ENCODE measurements at places on chromosomes 4 and X.

GRCh38 chr4:184475096-184475461 lies 729 bp upstream of the IRF2 start:
- peak; percentile 38 for DNase-seq

GRCh38 chrX:34656467-34656841 lies 631 bp downstream of the TMEM47 start:
- DNase-seq = no peak

DNA sequence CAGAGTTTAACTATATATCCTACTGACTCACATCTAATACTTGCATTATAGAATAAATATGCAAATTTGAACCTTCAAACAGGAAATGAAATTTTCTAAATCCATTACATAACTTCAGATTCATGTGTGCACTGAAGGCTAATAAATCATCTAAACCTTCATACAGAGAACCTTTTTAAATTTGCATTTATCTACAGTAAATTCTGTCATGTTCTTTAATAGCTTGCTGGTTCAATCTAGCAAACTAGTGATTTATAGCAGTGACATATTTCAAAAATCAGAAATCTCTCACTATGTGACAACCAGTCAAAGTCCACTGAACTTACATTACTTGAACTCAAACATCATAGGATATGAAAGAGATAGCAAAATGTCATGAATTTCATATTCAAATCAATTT lies 65.1 kb downstream of the LRBA start:
- no peak for DNase-seq

DNA sequence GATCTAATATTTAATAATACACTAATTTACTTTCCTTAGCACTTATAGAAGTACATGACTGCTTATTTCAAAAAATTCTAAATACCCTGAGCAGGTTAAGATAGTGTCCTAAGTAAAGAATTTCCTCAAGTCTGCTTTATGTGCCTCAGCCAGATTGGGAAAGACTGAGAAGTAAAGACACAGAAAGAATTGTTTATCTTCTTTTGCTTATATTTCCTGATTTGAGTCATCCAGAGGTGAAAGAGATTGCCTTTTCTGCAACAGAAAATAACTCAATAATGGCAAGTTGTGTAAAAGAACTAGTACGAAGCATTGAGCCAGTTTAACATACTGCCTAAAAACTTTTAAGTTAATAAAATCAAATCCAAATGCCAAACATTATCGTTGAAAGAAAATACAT lies 45.0 kb downstream of the NAF1 start:
- no peak for DNase-seq

- no peak for DNase-seq
Observed at GRCh38 chr4:7185487-7186030, 6.8 kb upstream of the SORCS2 start.

GRCh38 chr4:100340512-100341485 lies 150.5 kb upstream of the DDIT4L start:
- no peak for DNase-seq

DNA sequence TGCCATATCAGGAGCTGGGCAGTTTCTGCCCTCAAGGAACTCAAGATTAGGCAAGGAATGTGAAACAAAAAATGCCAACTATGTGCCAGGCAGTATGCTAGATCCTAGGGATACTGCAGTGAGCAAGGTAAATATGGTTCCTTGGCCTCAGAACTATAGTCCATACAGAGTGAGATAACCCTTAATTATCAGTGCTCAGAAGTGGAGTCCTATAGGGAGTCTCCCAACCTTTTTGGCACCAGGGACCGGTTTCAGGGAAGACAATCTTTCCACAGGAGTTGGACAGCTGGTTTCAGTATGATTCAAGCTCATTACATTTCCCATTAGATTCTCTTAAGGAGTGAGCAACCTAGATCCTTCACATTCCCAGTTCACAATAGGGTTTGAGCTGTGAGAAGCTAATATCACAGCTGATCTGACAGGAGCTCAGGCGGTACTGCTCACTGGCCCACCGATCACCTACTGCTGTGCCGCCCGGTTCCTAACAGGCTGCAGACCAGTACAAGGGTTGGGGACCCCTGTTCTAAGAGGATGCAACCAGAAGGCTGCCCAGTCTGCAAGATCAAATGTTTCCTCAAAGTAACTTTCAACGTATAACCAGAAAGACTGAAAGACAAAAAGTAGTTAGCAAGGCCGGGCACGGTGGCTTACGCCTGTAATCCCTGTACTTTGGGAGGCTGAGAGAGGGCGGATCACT lies 1.7 kb upstream of the SRP72 start:
- no peak for DNase-seq

DNA sequence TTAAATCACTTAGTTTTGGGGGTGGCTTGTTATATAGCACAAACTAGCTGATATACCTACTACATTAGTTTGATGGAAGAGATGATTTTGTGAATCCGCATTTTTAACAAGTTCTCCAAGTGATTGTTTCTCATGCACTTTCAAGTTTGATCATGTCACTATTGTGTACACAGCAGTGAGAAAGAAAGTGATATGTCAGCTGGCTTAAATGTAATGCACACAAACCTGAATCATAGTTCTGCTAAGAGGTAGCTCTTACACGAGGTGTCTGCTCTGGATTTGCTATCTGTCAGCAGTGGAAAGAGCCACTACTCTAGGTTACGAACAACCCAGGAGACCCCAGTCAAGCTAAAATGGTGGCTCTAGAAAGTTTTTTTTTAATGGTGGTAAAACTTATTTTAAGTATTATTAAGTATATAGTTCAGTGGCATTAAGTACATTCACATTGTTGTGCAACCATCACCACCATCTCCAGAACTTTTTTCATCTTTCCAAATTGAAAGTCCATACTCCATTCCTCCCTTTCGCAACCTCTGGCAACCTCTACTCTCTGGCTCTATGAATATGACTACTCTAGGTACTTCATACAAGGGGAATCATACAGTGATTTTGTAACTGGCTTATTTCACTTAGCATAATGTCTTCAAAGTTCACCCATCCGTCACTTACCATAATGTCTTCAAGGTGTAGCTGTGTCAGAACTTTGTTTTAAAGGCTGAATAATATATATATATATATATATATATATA lies 147.3 kb downstream of the HS6ST2 start:
- no peak for DNase-seq

- DNase-seq = no peak
Observed at GRCh38 chr4:112172180-112172579, 26.9 kb downstream of the FAM241A start.

DNA sequence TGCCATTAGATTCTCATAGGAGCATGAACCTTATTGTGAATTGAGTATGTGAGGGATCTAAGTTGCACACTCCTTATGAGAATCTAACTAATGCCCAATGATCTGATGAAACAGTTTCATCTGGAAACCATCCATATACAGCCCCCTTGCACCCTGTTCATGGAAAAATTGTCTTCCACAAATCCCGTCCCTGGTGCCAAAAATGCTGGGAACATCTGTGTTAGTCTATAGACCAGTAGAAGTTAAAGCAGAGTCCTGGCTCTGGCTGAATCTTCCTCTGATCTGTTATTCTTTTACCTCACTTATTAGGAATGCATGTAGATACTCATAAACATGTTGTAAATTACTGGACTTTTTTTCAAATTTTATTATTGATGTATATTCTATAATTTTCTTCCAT lies 29.2 kb downstream of the SULT1B1 start:
- DNase-seq = no peak

- no peak for DNase-seq
Observed at GRCh38 chrX:53817548-53817947, 131.0 kb upstream of the HUWE1 start.

GRCh38 chr4:95572304-95572991 lies 23.7 kb upstream of the UNC5C start:
- no peak for DNase-seq

DNA sequence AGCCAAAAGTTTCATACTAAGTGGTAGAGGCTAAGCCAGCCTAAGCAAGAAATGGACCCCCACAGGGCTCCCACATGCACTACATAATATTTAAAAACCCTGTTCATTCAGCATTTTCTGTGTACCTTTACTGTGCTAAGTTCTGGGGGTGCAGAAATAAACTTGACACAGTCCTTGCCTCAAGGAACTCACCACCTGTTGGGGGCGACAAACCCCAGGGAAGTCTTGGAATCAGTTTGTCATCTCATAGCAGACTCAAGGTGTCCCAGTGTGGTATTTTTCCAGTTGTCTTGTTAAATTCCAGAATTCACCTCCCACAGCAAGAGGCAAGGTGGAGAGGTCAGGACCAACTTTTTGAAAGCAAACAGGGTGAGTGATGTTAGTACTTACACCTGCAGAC lies 43.1 kb downstream of the ATG4A start:
- no peak for DNase-seq

DNA sequence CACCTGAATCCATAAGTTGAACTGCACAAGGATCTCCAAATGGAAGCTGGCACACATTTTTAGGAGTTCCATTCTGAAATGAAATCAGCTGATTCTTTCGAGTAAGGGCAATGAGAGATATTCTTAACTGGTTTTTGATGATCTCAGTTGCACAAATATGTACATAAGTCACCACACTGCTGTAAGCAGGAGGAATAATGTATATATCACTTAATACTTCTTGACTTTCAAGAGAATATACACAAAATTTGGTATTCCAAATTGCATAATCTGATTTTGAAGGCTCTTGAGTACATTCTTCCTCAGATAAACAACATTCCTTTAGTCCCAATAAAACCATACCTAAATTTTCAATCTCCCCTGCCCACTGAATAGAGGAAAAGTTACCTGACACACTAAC lies 8.2 kb downstream of the FANCB start:
- no peak for DNase-seq

GRCh38 chr4:121764702-121765367 lies at the start of gene SMIM43:
Gene SMIM43, minus strand, starts transcription at chr4:121765164. Its CDS starts 59 bp downstream, at chr4:121765105.
- no peak for DNase-seq

DNA sequence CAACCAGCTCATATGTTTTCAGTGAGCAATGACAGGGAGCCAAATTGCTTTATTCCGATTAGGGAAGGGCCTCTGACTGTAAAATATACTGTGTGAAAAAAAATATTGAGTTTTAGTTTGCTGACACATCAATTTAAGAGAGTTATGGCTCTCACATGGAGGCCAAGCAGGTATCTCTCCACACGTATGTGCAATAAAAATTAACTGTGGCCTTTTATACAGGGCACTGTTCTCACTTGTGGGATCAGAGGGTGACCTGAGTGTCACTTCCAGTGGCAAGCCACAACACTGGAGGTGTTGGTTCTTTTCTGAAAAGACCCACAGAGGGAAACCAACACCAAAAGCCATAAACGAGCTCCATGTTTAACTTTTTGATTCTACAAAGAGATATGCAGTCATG lies 462.8 kb downstream of the MID1IP1 start:
- DNase-seq = no peak

- DNase-seq = no peak
Observed at GRCh38 chrX:140817943-140818342, 108.4 kb downstream of the LINC00632 start.

- no peak for DNase-seq
Observed at GRCh38 chr4:8904666-8905065, 33.0 kb upstream of the HMX1 start.

DNA sequence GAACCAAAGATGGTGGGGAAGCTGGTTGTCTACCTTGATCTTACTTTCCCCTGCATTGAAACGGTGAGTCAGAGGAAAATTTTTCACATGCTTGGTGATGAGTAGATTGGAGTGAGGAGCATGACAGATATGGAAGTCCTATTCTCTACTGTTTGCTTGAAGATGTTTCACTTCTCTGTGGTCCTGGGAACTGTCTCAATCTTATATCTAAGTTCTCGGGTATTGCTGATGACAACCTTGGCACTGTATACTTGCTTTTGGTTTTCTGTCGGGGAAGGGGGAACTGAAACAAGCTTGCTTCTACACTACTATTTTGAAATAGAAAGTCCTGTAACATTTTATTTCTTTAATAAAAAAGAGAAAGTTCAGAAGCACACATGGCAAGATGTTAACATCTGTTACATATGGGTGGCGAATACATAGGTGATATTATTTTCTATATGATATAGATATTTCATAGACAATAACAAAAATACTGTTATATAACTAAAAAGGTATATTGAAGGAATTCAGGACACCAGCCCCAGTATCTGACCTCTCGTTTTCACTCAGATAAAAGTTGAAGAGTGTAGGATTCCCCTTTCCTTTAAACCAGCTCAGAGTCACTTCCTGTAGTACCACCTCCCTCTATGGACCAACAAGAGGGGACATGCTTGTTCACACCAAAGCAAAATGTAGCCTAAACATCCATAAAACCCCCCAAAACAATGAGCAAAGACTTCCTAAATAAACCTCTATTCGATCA lies 88.8 kb downstream of the FMR1NB start:
- no peak for DNase-seq

DNA sequence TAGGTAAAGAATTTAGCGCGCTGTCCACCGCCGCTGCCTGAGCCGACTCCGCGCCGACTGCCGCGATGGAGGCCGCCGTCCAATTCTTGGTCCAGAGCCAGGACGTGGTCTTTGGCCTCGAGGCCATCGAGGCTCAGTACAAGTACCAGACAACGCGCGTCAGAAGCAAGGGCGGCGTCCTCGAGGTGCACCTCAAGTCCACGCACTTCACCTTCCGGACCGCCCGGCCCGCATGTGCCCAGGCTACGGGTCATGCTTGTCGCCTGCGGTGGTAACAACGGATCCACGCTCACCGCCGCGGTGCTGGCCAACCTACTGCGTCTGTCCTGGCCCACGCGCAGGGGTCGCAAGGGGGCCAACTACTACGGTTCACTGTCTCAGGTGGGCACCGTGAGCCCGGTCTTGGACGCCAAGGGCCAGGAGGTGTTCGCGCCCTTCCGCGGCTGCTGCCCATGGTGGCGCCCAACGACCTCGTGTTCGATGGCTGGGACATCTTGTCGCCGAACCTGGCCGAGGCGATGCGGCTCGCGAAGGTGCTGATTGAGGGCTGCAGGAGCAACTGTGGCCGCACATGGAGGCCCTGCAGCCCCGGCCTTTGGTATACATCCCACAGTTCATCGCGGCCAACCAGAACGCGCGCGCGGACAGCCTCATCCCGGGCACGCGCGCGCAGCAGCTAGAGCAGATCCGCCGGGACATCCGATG lies 128.0 kb downstream of the ANAPC4 start:
- DNase-seq = no peak

DNA sequence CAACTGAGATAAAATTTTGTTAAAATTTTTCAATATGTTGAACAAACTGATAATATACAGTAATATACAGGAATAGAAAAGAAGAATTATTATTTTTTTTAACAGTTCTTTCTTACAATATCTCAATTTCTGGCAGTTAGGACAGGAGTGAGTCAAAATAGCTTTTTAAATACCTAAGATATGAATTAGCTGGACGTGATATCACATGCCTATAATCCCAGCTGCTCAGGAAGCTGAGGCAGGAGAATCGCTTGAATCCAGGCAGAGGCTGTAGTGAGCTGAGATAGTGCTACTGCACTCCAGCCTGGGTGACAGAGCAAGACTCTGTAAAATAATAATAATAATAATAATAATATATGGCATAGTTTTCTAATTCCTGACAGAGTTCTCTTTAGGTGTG lies 1039.3 kb downstream of the STPG2 start:
- no peak for DNase-seq
